ENCODE measurements at places on chromosomes 16 and 17.

- no peak for DNase-seq
Observed at GRCh38 chr16:73480381-73480780, 432.5 kb upstream of the ZFHX3 start.

- DNase-seq = no peak
Observed at GRCh38 chr16:83946154-83946780, 6.8 kb upstream of the OSGIN1 start.

DNA sequence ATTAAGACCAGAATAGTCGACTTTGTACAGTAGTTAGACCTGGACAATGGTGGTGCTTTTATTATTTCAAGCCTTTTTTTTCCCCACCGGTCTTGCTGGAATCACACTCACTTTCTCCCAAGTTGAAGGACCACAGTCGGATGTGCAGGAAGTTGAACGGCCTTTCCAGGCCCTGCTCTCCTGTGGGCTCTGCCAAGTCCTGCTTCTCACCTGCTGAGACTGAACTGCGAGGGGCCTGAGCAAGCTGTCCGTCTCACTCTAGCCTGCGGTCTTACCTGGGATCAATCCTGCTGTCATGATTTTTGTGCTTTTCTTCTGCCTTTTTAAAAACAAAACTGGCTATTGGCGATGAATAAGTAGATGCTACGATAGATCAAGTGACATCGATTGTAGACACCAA is 1.3 kb downstream of the TLCD3A start:
- DNase-seq = no peak

DNA sequence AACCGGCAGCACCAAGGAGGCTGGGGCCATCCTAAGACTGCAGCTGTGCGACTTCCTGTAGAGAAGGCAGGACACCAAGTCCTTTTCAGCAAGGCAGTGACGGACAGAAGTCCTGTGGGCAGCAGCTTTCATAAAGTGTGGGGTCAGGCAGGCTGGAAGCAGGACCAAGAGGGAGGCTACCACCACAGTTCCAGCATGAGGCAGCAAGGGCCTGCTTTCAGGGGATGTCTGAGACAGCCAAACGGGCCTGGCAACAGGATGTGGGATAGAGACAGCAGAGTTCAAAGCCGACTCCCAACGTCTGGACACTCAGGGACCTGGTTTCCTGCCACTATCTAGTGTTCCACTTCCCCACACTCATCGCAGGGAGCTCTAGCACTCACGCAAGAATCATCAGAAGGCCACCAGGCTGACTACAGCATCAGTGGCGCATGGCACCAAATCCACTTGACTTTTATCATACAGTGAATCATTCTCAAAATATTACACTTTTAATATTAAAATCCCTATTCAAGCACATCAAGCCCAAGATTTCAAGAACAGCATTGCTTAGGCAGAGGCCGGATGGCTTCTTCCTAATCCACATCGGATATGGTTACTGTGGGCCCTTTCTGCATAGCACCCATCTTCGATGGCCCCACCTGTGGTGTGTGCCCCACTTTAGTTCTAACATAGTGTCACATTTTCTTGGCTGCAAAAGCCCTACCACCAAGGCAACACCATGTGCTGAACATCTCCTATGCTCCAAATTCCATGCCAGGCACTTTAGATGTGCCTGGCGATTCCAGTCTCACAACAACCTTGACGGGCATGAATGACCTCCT is 5.2 kb downstream of the USP7 start:
- DNase-seq = no peak

DNA sequence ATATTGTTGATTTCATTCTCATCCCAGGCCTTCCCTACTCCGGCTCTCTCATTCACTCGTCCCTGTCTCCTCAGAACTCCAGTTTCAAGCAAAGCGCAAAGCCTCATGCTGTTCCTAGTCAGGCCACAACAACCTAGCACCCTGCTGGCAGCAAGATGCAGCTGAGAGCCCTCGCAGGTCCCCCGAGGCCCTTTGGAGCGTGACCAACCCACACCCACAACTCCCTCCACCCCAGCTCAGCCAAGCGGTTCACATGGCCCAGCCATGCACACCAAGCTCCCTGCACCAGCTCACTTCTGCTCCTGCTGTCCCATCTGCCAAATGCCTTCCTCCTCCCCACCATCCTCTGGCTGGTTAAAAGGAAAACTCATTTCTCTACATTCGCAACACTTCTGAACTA is 195.8 kb downstream of the IRX5 start:
- DNase-seq = no peak

GRCh38 chr17:801660-802059 is 19.5 kb downstream of the MRM3 start:
- no peak for DNase-seq

DNA sequence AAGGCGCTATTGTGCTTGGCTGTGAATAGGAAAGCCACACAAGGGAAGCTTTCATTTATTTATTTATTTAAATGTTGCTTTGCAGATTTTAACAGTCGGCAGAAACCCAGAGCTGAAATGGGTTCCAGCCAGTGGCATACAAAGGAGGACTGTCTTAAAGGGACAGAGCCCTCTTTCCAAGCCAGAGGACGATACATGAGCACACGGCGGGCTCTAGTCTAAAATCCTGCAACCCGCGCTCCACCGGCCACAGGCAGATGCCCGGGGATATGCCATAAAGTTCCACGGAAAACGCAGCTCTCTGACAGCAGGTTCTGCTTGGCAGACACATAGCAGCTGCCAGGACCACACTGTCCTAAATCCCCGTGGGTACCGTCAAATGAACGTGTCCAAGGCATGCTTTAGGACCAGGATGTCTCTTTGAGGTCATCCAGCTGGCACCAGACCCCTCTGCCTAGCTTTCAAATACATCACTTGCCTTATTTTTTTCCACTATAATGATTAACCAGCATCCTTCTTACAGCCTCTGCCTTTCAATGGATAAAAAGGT is 64.6 kb downstream of the CYTH1 start:
- no peak for DNase-seq

GRCh38 chr17:43344685-43345084 is 54.1 kb upstream of the ARL4D start:
- DNase-seq = no peak

DNA sequence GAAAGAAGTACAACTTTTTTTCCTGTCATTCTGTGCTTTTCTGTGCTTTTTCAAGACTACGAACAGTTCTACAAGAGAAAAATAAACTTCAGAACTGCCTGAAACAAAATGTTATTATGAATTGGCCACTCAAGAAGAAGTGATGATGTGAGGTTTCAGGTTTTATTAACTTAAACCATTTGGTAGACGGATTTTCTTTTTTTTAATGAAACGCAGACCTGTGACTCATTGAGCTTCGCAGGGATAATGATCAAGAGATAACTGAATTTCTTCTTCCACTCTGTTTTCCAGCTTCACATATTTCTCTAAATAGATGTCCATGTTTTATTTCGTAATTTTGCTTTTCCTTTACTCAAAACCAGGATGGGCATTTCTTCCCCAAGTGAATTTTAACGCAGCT is 32.7 kb downstream of the AIPL1 start:
- no peak for DNase-seq

DNA sequence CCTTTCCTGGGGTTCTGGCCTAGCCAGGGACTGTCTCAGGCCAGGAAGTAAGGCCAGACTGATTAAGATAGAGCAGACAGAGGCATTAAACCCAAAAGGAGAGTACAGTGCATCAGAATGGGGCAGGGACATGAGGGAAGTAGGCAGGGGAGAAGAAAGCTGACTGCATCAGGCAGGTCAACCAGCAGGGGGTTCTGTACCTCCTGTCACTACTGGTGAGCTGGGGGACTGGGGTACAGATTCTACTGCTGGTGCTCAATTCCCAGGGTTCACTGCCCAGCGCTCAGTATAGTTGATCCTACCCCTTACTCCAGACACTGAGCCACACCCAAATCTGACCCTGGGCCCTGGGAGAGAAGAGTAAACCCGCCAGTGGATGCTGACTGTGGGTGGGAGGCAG is 12.9 kb upstream of the MTMR4 start:
- no peak for DNase-seq

- DNase-seq = no peak
Observed at GRCh38 chr17:80577876-80578570, 33.4 kb downstream of the RPTOR start.

- DNase-seq = no peak
Observed at GRCh38 chr16:3129137-3130131, 5.4 kb upstream of the ZNF213 start.

DNA sequence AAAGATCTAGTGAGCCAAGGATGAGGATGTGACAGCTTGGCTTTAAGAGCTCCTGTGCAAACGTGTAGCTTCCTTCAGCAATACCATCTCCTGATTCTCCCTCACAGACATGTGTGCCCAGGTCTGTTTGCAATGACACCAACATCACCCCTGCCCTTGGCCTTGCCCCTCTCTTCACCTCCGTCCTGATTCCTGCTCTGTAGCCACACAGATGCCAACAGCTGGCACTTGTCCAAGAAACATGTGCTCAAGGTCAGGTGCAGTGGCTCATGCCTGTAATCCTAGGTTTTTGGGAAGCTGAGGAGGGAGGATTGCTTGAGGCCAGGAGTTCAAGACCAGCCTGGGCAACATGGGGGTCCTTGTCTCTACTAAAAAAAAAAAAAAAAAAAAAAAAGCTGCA is 103.8 kb upstream of the CRHR1 start:
- DNase-seq = no peak

GRCh38 chr16:86512301-86512859 is 2.1 kb downstream of the FOXF1 start:
- no peak for DNase-seq

GRCh38 chr17:74016461-74016860 is 187.0 kb upstream of the RPL38 start:
- DNase-seq = no peak

DNA sequence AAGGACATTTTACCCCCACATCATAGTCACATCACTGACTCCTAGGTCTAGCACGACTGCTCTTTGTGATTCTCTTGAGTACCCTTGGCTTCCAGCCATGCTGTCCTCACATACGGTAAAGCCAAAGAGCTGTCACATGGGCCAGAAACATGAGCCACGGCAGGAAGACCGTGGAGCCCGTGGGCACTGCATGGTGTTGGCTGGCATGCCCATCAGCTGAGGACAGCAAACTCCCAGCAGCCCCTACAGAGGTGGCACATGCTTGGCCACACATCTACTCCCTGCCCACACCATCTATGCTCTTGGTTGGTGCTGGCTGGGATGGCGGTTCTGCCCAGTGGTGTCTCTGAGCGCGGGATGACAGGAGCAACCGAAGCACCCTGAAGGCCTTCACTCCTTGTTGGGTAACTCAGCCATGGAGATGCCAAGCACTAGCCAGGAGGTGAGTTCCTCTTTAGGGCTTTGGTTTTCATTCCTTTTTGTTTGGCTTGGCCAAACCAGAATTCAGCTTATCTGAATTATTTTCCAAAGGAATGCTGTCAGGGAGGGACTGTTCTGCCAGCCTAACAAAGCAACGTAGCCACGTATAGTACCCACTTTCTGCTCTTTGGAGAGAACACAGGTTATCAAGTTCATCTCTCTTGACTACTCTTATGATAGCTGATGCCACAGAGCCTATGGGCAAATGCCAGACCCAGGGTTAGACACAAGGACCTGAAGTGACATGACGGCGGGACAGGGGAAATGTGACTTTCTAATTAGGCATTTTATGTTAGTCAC is 10.0 kb downstream of the TNFAIP1 start:
- no peak for DNase-seq

- no peak for DNase-seq
Observed at GRCh38 chr17:45700171-45701090, 83.7 kb upstream of the CRHR1 start.

- no peak for DNase-seq
Observed at GRCh38 chr16:678858-679813, 1.1 kb upstream of the STUB1 start.

DNA sequence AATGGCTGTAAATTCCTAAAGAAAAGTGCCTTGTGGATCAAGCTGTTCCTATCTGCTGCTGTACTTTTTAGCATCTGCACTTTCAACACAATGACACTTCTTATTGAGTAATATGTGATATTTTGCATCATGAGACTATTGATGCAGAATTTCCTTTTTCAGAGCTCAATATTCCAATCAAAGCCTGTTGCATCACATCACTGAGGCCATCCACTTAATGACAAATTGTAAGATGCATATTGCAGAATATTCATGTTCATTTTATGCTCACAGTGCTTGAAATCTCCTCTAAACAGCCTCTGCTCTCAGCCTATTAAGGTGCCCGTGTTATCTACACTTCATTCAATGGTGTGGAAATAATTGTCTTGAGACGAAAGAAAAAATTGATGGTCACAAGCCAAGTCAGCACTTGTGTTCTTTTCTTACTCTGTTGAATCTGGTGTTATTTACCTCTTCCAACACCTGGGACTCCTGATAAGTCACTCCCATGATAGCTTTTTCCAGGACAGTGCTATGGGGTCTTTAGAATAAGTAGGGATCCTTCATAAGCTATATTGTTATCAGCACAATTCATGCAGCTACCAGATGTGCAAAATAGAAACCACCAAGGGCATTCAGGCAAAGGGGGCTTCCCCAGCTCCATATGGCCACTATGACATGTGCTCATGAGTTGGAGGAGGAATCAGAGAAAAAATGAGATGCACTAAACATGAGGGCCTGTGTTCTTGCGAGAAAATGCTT is 9.3 kb upstream of the SKAP1 start:
- no peak for DNase-seq

DNA sequence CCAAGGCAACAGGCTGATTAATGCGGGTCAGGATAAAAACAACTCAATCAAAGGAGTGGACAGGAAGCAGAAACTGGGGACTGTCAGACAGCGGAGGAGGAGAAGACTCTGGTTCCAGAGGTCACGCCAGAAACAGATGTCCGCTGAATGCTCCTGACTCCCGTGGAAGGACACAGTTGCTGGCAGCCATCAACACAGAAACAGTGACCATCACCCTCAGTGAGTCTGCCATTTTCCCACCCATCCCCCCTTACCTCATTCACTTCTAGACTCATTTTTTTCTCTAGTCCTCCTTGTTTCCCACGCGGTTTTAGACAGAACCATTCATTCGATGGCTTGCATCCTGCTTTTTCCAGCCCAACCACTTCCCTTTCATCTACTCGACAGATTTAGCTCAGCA is 40.9 kb downstream of the DHRS7C start:
- no peak for DNase-seq

- DNase-seq = no peak
Observed at GRCh38 chr16:68147444-68147843, 62.3 kb downstream of the NFATC3 start.

DNA sequence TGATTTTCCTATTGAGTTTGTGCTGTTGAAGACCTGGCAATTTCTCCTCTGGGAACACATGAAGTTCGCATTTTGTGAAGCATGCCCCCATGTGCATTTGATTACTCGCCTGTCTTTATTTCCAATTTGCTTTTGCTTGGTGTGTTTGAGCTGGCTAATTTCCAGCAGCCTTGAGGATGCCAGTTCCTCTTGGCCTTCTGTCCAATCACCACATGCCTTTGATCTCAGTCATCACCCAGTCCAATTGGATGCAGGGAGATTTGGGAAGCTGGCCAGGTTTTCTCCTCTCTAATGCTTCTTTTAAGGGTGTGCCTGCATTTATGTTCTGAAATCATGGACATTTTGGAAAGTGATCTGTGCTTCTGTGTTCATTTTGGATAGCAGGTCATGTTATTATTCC is 3.8 kb upstream of the TMEM100 start:
- DNase-seq = no peak

- DNase-seq = no peak
Observed at GRCh38 chr17:63974594-63975192, 2.0 kb upstream of the SCN4A start.

Measured in GM12891 (cell line).